CD8-positive, alpha-beta memory T cell (primary cell): ENCODE measurements at places on chromosomes 3 and 15.

DNA sequence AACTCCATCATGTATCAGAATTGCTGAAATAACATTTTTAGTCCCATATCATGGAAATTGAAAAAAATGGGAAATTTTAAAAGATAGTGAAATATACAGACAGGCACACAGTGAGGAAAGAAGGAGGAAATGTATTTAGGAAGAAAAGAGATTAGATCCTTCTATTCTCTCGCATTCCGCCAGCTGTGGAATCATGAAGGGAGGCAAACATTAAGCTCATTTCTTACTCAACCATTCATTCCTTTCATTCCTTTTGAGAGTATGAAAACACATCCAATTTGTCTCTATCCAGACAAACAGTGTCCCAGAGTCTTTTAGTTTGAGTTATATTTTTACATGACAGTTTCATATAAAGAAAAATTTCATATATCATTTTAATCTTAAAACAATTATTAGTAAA, 52.5 kb upstream of the KCNMB2 start:
- no peak for DNase-seq

GRCh38 chr3:176855901-176856486, 341.3 kb downstream of the TBL1XR1 start:
- no peak for DNase-seq

- DNase-seq: no peak
Observed at GRCh38 chr3:129687586-129688125, 81.2 kb upstream of the PLXND1 start.

DNA sequence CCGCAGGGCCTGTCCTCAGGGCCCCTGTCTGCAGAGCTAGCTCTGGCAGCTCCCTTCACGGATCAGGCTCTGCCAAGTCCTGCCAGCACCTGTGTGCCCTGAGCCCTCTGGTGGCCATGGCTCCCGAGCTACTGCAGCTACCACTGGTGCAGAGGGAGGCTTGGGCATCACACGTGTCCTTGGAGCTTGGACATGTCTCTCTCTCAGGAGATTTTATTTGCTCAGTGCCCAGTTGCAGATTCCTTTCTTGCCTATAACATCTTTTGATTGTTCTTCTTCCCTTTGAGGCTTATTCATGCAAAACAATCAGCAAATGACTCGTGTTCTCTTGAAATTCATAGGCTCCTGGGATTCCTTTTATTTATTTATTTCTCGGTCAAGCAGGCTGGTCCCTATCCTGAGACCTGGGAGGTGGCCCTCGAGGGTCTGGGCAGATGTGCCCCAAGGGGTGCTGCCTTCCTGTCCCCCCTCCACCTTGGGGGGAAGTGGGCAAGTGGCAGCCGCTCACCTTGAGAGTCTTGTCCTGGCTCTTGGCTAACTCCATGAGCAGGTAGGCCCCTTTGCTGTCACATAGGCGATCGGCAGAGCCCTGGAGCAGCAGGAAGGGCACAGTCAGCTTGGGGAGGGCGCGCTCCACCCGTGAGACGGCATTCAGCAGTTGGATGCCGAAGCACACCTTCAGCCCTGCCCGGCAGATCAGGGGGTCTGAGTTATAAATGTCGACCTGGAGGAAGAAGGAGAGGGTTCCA, 21.9 kb downstream of the ABTB1 start:
- peak; percentile 68 for DNase-seq

GRCh38 chr3:168327856-168328255, 232.1 kb upstream of the GOLIM4 start:
- DNase-seq: no peak

GRCh38 chr3:28019740-28020139, 221.7 kb upstream of the CMC1 start:
- no peak for DNase-seq

- no peak for DNase-seq
Observed at GRCh38 chr15:98794211-98794610, 145.9 kb downstream of the IGF1R start.

GRCh38 chr3:193777524-193777923, 184.5 kb downstream of the OPA1 start:
- DNase-seq: no peak

- DNase-seq: no peak
Observed at GRCh38 chr15:94416820-94417219, 185.5 kb downstream of the MCTP2 start.

DNA sequence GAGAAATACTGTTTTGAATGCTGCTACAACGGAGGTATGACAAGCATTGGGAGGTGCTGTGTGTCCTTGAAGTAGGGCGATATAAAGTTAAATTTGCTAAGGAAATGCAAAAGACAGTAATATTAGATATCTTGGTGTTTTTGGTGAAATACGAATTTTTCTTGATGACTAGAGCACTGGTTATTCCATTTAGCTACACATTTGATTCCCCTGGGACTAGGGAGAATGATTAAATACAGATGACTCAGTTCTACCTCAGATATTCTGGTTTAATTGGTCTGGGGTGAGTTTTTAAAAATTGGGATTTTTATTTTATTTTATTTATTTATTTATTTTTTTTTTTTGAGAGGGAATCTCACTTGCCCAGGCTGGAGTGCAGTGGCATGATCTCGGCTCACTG, 18.7 kb upstream of the GADL1 start:
- DNase-seq: no peak

- DNase-seq: no peak
Observed at GRCh38 chr3:9422712-9423424, 25.5 kb downstream of the SETD5 start.

GRCh38 chr3:16290007-16290826, 25.2 kb downstream of the OXNAD1 start:
- peak; percentile 53 for DNase-seq

DNA sequence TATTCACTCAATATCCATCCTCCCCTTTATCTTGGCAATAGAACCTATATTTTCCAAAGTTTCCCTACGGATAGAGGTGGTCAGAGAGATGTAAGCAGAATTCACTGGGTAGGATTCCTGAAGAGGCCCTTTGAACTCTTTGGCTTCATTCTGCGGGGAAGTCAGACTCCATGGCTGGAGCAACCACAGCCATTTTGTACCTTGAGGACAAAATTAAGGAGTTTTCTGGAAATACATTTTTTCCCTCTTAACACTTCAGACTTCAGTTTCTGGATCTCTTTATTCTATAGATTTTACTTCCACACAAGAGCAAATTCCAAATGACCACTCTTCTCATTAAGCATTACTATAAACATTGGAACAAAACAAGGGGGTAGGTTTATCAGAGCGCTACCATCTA, 43.3 kb downstream of the ADAMTS9 start:
- no peak for DNase-seq

DNA sequence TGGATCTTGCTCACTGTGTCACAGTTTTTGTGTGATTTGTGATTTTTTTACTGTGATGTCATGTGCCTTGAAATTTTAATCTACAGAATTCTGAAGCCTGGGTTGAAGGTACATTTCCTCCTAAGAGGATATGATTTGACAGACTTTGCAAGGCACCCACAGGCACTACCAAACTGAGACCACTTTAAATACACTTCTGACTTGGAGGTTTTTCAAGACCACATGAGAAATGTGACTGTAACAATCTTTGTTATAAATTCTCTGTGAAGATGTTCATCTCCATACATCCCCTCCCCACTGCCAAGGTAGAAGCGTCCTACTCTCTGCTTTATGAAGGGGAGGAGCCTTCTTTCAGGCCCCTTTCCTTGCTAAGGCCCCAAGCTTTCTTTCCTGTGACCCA, 22.8 kb downstream of the UBXN7 start:
- DNase-seq: no peak

DNA sequence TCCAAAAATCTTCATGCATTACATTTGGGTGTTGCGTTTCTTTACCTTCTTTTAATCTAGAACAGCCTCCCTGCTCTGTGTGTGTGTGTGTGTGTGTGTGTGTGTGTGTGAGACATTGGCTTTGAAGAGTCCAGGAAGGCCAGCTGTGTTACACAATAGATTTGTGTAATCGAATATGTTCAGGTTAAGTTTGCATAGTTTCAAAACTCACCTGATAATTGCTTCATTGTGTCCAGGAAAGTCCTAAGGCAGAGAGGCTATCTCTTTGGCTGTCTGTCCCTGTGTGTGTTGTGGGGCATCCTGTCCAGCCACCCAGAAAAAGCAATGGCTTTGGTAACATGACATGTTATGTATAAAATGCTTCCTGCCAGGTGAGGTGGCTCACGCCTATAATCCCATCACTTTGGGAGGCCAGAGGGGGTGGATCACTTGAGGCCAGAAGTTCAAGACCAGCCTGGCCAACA, 37.5 kb downstream of the ZNF710 start:
- no peak for DNase-seq

- DNase-seq: no peak
Observed at GRCh38 chr3:48118928-48119327, 69.3 kb downstream of the CDC25A start.

DNA sequence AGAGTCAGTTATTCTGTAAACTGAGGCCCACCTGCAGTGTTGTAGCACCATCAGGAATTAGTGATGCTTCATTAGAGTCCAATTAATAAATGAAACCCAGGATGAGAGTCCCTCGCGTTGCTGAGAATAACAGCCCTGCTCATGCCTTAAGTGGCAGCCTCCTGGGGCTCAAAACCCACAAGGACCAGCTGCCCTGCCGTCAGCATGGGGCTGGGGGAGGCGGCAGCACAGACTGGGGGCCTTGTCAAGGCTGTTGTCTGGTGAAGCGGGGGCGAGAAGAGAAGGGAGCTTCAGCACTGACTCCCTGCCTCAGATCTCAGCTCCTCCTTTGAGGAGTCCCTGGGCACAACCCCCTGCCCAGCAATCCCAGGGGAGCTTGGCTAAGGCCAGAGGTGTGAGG, 21.0 kb downstream of the CCDC33 start:
- DNase-seq: no peak
